ENCODE measurements at places on chromosomes 5 and 9. TPM values are rescaled to one million over a fixed set of nuclear protein-coding genes. Genes with fewer than 3 reads are reported as not detected.

- no peak for DNase-seq
- no peak overlapping the region for H3K4me3 ChIP-seq
- no peaks in the 10 kb centered on the region for H3K36me3 ChIP-seq
Observed at GRCh38 chr5:158769079-158769478, 330.6 kb downstream of the EBF1 start.

DNA sequence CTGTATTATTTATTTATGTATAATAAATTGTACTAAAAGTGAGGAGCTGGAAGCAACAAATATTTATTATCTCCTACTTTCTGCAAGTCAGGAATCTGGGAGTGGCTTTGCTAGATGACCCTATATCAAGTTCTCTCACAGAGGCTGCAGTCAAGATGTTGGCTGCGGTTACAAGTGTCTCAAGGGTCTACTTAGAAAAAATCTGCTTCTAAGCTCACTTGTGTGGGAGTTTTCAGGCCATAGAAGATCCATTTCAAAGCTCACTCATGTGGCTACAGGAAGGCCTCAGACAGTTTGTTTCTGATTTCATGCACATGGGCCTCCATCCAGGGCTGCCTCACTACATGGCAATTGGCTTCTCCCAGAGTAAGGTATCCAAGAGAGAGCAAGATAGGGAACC lies 551.1 kb downstream of the CAAP1 start:
- no peak overlapping the region for H3K4me3 ChIP-seq
- H3K27ac ChIP-seq: no peak overlapping the region
- DNase-seq: no peak
- H3K27me3 ChIP-seq: no peaks in the 10 kb centered on the region

GRCh38 chr5:175264406-175264805 lies 179.6 kb downstream of the DRD1 start:
- no peak overlapping the region for H3K27ac ChIP-seq
- DNase-seq: no peak
- peaks cover 10% of the 10 kb centered on the region for H3K27me3 ChIP-seq
- no peak overlapping the region for H3K4me3 ChIP-seq
- H3K36me3 ChIP-seq: no peaks in the 10 kb centered on the region

DNA sequence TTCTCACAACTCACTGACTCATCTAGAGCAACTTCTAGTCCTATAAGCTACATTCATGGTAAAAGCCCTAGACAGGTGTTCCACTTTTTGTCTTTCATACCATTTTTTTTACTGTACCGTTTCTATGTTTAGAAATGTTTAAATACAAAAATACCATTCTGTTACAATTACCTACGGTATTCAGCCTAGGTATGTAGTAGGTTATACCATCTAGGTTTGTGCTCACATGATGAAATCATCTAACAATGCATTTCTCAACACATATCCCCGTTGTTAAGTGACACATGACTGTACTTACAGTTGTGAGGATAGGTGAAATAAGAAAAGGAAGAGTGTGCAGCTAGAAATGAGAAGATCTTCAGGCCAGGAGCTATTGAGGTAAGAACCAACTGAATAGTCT lies 6.2 kb downstream of the CENPK start:
- DNase-seq: no peak
- no peak overlapping the region for H3K27ac ChIP-seq
- H3K4me1 ChIP-seq: no peaks in the 10 kb centered on the region
- no peaks in the 10 kb centered on the region for H3K36me3 ChIP-seq
- H3K4me3 ChIP-seq: no peak overlapping the region
- H3K27me3 ChIP-seq: no peaks in the 10 kb centered on the region

The GPR151 gene
- total RNA-seq: not detected
